ENCODE measurements at places on chromosomes 5 and 9.

DNA sequence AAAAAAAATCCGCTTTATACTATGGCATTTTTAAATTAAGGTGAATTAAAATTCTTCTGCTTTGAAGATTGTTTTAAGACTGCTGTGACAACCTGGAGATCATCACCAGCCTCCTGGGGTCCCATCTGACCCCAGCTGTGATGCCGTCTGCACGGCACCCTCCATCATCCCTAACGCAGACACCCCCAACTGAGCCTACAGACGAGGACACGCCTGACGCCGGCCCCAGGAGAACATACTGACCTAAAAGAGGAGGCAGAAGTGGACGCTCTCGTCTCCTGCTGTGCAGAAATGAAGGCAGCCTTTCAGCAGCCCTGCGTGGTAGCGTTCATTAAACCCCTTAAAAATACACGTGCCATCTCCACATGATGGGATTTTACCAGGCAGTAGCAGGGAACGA is 125.6 kb upstream of the PPP1R26 start:
- DNase-seq: no peak
- no peaks in the 10 kb centered on the region for H3K4me1 ChIP-seq
- H3K36me3 ChIP-seq: no peaks in the 10 kb centered on the region
- no peak overlapping the region for H3K4me3 ChIP-seq

DNA sequence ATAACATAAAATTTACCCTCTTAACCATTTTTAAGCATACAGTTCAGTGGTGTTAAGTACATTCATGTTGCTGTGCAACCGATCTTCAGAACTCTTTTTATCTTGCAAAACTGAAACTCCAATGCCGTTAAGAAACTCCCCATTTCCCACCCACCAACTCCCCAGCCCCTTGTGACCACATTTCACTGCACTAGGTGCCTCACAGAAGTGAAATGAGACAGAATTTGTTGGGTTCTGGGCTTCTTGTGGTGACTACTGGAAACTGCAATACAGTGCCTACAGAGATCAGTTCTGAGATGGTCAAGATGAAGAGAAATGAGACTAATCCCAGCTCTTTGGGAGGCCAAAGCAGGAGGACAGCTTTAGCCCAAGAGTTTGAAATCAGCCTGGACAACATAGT is 202.1 kb upstream of the SLC30A5 start:
- no peaks in the 10 kb centered on the region for H3K27me3 ChIP-seq
- H3K36me3 ChIP-seq: no peaks in the 10 kb centered on the region
- H3K4me1 ChIP-seq: 0 out of 2 replicates have a peak, but pooled peaks cover 2% of the 10 kb centered on the region

DNA sequence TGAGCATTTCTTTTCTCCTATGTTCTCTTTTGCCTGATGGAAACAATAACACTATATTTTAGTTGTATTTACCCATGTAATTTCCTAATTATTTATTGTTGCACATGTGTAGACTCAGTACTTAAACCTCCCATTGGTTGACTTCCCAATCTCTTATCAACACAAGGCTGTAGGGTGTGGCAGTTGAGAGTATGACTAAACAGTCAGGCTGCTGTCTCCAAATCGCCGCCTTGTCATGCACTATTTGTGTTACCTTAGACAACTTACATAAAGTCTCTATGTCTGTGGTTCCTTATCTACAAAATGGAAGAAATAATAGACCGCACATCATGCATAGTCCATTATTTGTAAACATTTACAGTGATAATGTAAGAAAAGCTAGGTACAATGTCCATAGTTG is 68.9 kb upstream of the EFNA5 start:
- no peaks in the 10 kb centered on the region for H3K4me1 ChIP-seq
- no peaks in the 10 kb centered on the region for H3K36me3 ChIP-seq
- H3K4me3 ChIP-seq: no peak overlapping the region
- no peak for DNase-seq
- no peak overlapping the region for H3K27ac ChIP-seq

DNA sequence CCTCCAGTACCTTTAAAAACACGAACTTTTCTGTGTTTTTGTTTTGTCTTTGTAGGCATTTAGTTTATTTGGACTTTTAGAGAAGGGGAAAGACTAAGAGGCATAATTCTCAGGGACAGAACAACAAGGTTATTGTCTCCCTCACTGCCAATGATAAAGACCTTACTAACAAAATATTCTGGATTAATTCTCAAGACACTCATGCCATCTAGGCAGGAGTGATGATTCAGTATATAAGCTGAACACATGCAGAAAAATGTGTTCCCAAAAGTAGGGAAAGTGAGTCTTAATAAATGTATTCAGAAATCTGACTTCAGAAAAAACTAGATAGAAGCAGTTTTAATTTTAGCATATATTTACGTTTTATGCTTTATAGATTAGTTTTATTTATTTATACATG is 17.4 kb upstream of the ASPN start:
- no peaks in the 10 kb centered on the region for H3K27me3 ChIP-seq
- no peak for DNase-seq
- no peaks in the 10 kb centered on the region for H3K36me3 ChIP-seq
- no peak overlapping the region for H3K4me3 ChIP-seq

DNA sequence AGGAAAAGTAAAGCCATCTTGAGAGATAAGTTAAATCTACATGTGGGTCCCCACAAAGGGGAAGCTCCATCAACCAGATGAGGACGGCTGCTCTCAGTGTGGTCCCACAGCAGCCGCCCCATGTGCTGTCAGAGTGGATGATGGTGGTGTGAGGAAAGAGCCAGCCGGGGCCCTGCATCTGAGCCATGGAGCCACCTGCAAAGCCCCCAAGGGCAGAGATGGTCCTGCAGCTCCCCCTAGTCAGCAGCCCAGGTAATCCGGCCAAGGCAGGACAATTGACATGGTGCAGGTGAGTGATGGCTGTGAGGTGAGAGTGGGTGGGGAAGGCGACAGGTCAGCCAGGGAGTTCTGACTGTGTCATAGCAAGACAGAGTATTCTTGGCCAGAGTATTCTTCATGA is 458.8 kb downstream of the ICE1 start:
- DNase-seq: no peak
- no peaks in the 10 kb centered on the region for H3K4me1 ChIP-seq
- H3K27me3 ChIP-seq: no peaks in the 10 kb centered on the region
- H3K4me3 ChIP-seq: no peak overlapping the region
- H3K36me3 ChIP-seq: no peaks in the 10 kb centered on the region
- H3K27ac ChIP-seq: no peak overlapping the region

All from MM.1S (cell line).